ENCODE measurements at places on chromosomes 6 and 20.
A peak's percentile ranks its signal among the peaks of the same experiment; 100 is the strongest.

DNA sequence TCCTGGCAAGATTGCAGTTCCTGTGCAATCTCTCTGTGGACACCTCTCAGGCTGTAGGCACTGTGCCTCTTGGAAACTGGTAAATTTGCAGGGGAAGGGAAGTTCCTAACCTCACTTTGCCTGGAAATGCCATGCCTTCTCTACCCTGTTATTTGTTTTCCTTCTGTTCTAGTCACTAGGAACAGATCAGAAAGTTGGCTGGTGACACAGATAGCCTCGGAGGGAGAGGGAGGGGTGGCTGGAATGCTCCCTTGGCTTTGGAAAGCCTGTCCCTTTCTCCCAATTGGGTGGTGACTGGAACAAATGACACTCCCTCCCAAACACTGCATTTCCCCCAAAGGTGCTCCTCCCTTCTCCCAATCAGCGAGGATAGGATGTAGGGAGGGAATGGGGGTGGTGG is 131.5 kb upstream of the F13A1 start:
- DNase-seq: no peak

DNA sequence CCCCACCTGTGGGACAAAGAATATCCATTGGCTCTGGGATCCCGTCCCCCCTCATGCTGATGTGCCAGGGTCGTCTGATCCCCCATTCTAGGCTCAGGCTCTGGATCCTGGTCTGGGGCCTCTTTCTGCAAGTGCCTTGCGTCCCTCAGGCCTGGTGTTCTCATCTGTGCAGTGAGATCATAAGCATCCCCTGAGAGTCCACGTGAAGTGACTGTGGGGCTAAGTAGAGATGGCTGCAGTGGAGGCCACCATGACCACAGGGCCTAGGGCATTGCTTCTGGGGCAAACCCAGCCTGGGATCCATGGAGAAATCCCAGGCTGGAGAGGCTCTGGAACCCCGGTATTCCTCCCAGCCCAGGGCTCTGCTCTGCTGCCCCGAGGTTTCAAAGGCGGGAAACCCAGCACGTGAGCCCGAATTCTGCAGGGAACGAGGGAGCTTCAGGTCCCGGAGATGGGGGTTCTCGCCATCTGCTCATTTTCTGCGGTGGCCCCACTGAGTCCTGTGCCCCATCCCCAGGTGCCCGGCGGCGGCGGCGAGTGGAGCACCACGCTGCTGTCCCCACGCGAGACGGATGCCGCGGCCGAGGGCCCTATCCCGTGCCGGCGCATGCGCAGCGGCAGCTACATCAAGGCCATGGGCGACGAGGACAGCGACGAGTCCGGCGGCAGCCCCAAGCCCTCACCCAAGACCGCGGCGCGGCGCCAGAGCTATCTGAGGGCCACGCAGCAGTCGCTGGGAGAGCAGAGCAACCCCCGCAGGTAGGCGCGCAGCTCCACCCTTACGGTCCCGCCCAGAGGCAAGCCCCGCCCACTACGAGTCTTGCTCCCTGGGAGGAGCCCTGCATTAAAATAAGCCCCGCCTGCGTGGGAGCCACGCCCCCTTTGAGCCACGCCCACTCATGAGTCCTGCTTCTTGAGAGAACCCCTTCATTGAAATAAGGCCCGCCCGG is 105.5 kb upstream of the MYL9 start:
- DNase-seq: peak; percentile 56

DNA sequence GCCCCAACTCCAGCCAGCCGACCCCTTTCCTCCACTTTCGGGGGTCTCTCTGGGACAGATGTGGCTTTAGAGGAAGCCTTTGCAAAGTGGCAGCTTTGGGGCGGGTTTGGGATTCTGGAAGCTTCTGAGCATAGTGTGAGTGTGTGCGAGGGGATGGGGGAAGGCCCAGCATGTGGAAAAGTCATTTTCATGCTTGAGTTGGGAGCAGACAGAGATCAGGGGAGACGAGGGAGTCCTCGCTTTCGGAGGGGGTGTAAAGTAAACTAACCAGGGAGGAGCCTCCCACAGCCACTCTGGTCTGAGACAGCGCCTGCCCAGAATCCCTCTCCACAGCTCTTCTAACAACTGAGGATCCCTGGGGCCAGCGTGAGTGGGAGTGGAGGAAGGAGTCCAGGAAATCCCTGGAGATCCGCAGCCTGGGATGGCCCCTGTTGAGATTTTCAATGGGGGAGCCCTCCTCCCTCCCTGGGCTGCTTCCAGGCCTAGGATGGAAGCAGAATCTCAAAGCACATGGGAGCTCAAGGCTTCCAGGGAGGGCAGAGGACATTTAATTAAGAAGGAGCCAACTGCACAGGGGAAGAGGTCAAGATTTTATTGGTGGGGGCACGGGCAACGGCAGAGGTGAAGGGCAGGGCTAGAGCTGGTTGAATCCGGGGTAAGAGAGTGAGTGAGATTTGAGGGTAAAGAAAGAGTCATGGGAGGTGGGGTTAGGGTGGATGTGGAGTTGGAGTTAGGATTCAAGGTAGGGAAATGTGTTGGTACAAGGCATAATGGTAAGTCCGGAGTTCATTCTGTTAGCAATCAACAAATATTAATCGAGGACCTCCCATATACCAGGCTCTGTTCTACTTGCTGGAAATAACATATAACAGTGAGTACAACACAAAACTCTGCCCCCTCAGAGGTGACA is 102.3 kb upstream of the FOXP4 start:
- DNase-seq: peak; percentile 15

- peak; percentile 45 for DNase-seq
These were observed 22.5 kb upstream of the C6orf58 start for GRCh38 chr6:127554435-127555006.
